ENCODE measurements at places on chromosomes 16 and 17. TPM values are rescaled to one million over a fixed set of nuclear protein-coding genes. Genes with fewer than 3 reads are reported as not detected.

The PRCD gene
- 3.5 TPM for total RNA-seq

The TLK2 gene
- 28.3 TPM for total RNA-seq

The SYCE1L gene
- total RNA-seq, result 1.8 TPM

The SEC14L1 gene
- 48.2 TPM for total RNA-seq

The PMFBP1 gene
- not detected for total RNA-seq

The MRPS7 gene
- 66.7 TPM for total RNA-seq

The TBC1D3H gene
- total RNA-seq, result not detected

The HAS3 gene
- 0.11 TPM for total RNA-seq

The NATD1 gene
- total RNA-seq, result 15.4 TPM

The MYH1 gene
- total RNA-seq, result not detected

The SSTR5 gene
- total RNA-seq, result 14.1 TPM

The GFAP gene
- 5.3 TPM for total RNA-seq

The VASN gene
- 39.0 TPM for total RNA-seq

Data from right atrium auricular region (tissue), 2 donors.